ENCODE measurements at places on chromosomes 5 and 9.

- peak; percentile 71 for DNase-seq
These were observed 25.9 kb upstream of the TXN start for GRCh38 chr9:110282018-110282738.

DNA sequence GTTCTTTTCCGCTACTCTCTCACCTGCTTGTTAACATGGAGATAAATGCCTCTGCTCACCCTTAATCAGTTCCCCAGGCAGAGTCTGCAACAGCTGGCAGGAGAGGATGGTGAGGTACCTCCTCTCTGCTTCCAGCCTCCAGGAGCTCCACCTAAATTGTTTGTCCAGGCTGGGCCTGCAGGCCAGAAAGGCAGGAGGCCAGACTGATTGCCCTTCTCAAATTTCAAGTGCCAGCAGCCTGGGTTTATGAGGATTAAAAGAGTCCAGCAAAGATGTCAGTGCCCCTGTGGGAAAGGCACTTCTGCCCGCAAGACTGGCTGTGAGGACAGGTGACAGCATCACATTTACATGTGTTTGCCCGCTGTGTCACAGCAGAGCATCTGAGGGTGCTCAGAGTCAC is 19.8 kb downstream of the CORO2A start:
- DNase-seq, result no peak

GRCh38 chr9:7216004-7216841 is 458.4 kb downstream of the KDM4C start:
- peak; percentile 74 for DNase-seq

DNA sequence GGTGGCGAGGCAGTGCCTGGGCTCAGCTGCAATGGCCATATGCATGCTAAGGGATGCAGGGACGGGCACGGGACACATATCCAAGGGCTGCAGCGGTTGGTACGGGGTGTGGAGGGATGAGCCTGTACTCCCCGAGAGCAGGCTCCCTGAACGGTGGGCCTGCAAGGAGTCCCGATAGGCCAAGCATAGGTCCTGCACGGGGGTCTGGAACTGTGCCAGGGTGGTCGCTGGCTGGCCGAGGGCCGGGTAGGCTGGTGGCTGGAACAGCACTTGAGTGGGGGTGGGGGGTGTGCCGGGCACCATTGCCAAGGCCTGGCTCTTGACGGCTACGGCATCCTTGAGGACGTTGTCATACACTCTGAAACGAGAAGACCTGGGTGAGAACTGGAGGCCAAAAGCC is 24.1 kb downstream of the FABP6 start:
- DNase-seq, result no peak

DNA sequence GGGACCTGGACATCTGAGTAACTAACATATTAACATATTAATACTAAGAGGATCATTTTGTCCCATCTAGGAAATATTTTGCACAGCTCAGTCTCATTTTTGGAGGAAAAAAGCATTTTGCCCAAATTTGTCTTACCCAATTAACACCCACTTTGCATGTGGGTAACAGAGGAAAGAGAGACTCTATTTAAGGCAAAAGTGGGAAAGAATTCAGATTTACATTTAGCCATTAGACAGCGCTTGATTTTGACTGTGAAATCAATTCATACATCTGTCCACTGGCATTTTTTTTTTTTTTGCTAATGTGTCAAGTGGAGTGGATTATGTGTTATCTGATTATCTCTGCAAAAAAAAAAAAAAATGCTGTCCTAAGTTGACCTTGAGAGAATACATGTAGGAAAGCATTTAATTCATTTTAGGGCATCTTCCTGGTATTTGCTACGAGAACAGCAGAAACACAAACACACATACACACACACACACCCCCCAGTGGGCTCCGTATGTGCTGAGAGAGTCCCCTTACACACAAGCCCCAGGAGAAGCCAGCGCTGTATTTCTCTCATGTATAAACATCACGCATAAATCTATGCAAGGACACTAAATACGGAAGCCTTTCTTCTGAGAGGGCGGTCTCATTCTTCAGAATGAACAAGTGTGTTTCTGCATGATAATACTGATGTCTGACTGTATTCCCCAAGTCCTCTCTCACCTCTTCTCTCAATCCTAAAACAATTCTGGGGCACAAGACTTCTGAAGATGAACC is 202.0 kb upstream of the KLF9 start:
- no peak for DNase-seq

- DNase-seq, result no peak
These were observed 16.7 kb downstream of the IQGAP2 start for GRCh38 chr5:76419597-76420298.

DNA sequence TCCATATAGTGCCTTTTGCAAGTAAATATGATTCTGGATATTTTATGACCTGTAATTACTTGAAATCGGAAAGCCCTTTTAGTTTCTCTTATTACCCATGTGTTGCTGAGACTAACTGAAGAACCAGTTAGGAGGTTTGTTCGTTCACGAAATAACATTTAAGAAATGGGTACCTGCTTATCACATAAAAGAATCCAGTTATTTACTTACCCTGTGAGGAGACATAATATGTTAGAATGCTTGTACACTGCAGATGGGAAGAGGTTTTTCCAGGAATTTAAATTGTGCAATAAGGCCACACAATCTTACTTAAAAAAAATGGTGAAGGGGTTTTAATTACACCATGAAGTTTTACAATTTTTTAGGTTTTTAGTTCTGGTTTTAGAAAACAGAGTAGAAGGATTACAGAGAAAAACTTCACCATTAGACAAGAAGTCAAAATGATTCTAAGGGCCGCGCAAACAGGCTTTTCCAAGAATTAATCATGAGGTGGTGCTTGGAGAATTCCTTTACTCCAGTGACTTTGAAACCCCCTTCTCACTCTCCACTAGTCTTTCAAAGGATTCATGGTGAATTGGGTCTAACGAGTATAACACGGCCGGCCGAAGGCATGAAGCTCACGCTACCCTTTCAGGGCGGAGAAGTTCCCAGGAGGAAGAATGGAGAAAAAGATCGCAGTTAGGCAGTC is 1.1 kb upstream of the PTGER4 start:
- peak; percentile 50 for DNase-seq

- no peak for DNase-seq
These were observed 35.6 kb downstream of the ERGIC1 start for GRCh38 chr5:172869691-172870090.

DNA sequence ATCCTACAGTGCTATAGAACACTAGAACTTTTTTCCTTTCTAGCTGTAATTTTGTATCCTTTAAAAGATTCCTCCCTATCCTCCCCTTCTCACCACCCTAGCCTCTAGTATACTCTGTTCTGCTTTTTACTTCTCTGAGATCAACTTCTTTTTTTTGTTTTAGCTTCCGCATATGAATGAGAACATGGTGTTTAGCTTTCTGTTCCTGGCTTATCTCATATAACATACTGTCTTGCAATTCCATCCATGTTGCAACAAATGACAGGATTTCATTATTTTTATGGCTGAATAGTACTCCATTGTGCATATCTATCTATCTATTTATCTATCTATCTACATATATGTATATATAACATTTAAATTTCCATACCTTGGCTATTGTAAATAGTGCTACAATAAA is 126.0 kb upstream of the MAN2A1 start:
- DNase-seq, result peak; percentile 73

- DNase-seq, result no peak
These were observed 113.3 kb downstream of the FGF10 start for GRCh38 chr5:44275908-44276307.

DNA sequence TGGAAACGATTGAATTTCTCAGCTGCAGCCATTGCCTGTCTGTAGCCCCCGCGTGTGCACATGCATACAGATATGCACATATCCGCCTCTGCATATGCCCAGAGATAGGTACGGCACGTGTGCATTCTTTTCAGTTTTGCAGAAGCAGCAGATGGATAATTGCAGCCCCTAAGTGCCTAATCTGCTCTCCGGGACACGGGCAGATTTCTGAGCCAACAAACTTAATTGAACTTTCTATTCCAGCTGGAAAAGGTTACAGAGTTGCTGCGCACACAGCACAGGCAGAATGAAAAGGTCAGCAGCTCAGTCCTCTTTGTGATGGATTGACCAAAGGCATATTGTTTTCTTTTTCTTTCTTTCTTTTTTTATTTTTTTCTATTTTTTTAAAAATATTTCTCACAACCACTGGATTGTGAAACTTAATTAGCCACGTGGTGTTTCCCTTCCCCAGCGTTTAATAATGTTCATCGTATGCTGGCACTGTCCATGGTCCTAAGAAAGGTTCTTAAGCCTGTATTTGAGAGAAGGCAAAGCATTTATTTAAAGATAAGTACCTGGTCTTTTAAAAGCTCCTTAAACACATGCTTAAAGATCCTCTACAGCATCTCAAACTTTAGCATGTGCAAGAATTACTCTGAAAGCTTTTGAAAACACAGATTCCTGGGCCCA is 270.2 kb upstream of the BRINP1 start:
- DNase-seq, result no peak

DNA sequence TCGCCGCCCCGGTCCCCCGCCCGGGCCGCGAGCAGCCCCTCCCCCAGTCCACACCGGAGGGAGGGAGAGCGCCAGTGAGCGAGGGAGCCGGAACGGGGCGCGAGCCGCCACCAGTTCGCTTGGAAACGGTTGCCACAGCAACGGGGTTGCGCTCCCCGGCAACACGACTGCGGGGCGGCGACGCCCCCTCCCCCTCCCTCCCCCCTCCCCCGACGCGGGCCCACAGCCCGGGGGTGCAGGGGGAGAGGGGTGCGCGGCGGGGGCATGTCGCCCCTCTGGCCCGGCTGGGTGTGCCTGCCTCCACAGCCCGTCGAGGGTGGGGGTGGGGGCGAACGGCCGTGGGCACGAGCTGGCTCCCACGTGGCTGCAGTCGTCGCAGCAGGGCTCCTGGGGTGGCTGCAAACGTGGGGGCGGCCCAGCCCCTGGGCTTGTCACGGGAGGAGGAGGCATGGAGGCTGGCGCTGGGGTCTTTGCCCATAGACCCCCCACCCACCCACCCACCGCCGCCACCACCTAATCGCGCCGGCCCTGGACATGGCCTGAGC is 524 bp downstream of the PRR7 start:
- no peak for DNase-seq

GRCh38 chr9:10079284-10079964 is 533.4 kb downstream of the PTPRD start:
- no peak for DNase-seq

DNA sequence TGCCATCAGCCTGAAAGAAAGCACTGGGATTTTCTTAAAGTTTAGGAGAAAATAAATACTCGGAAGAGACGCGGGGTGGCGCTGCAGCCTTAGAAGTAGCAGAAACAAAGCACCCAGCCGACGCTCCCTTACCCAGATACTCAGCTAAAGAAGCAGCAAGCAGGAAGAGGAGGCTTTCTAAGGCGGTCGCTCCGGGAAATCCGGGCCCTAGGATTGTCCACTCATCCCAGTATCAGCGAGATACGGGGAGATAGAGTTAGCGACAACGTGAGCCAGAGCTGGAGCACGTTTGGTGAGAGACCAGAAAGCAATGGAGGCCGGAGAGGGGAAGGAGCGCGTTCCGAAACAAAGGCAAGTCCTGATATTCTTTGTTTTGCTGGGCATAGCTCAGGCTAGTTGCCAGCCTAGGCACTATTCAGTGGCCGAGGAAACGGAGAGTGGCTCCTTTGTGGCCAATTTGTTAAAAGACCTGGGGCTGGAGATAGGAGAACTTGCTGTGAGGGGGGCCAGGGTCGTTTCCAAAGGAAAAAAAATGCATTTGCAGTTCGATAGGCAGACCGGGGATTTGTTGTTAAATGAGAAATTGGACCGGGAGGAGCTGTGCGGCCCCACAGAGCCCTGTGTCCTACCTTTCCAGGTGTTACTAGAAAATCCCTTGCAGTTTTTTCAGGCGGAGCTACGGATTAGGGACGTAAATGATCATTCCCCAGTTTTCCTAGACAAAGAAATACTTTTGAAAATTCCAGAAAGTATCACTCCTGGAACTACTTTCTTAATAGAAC is at the start of gene PCDHB2:
Gene PCDHB2, plus strand, starts transcription at position 135 of the 782 bp plus-strand sequence. Its CDS starts 176 bp downstream, at position 311.
- no peak for DNase-seq

GRCh38 chr5:154538492-154538891 is 60.5 kb upstream of the HAND1 start:
- DNase-seq, result no peak

All from inflammatory macrophage treated with lipopolysaccharide for 4 hours (primary cell).